ENCODE measurements at places on chromosomes 6 and 20. TPM values are rescaled to one million over a fixed set of nuclear protein-coding genes. Genes with fewer than 3 reads are reported as not detected.

The WFDC12 gene
- not detected for total RNA-seq

The SNPH gene
- 8.5 TPM for total RNA-seq

The SYCP2 gene
- total RNA-seq: 1.4 TPM

The WFDC2 gene
- total RNA-seq: 0.95 TPM

The KCNB1 gene
- total RNA-seq: 0.81 TPM

The TSPO2 gene
- not detected for total RNA-seq

The DAAM2 gene
- total RNA-seq: 14.7 TPM

The CDC40 gene
- 15.7 TPM for total RNA-seq

The C2 gene
- total RNA-seq: 8.9 TPM

The LRRN4 gene
- 0.46 TPM for total RNA-seq

The CD40 gene
- 8.0 TPM for total RNA-seq

The PET117 gene
- 13.3 TPM for total RNA-seq

The UNC93A gene
- total RNA-seq: not detected

The MYMX gene
- not detected for total RNA-seq

The AGPAT1 gene
- 48.2 TPM for total RNA-seq

The DOK5 gene
- total RNA-seq: 3.0 TPM

The TXLNB gene
- 122 TPM for total RNA-seq

The ZC2HC1B gene
- not detected for total RNA-seq

The EPHA7 gene
- 1.3 TPM for total RNA-seq

The DLK2 gene
- total RNA-seq: 1.9 TPM

The ULBP1 gene
- total RNA-seq: 0.30 TPM

The SLC17A2 gene
- not detected for total RNA-seq

The LPIN3 gene
- 18.1 TPM for total RNA-seq

The SMOC2 gene
- total RNA-seq: 16.4 TPM

The KIFC1 gene
- 1.3 TPM for total RNA-seq

The TTBK1 gene
- total RNA-seq: 0.19 TPM

The PNPLA1 gene
- total RNA-seq: not detected

The VGLL2 gene
- total RNA-seq: not detected

The FOXF2 gene
- 0.24 TPM for total RNA-seq

The ZDHHC14 gene
- 12.7 TPM for total RNA-seq

The CALHM5 gene
- total RNA-seq: 2.9 TPM

The ASIP gene
- total RNA-seq: 15.0 TPM

The RSPO3 gene
- 0.92 TPM for total RNA-seq

The ZSCAN16 gene
- total RNA-seq: 2.2 TPM

The CLVS2 gene
- not detected for total RNA-seq

The DSE gene
- 11.6 TPM for total RNA-seq

The PSORS1C1 gene
- total RNA-seq: 1.9 TPM

The TTI1 gene
- 12.4 TPM for total RNA-seq

The GHRH gene
- not detected for total RNA-seq

The GRM1 gene
- 2.9 TPM for total RNA-seq

The GNAS-AS1 gene
- total RNA-seq: 0.38 TPM

The NR2E1 gene
- not detected for total RNA-seq

The ZFP57 gene
- not detected for total RNA-seq

The TPD52L1 gene
- total RNA-seq: 56.2 TPM

The SMIM8 gene
- total RNA-seq: 10.9 TPM
